ENCODE measurements at places on chromosomes 1 and 21.

DNA sequence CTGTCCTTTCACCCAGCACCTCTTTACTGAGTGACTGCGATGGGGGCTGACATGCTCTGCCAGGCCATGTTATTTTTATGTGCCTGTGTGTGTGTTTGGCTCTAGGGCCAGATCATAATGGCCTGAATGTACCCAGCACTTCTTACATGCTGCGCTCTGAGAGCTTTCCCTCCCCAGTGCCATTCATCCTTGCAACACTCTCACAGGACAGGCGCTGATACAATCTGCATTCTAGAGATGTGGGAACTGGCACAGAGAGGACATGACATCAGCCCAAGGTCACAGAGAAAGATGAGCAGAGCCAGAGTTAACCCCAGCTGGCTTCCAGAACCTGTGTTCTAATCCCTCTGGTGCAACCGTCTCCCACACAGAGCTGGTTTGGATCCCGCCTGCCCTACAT, 54.5 kb downstream of the ARHGEF10L start:
- no peak for DNase-seq

DNA sequence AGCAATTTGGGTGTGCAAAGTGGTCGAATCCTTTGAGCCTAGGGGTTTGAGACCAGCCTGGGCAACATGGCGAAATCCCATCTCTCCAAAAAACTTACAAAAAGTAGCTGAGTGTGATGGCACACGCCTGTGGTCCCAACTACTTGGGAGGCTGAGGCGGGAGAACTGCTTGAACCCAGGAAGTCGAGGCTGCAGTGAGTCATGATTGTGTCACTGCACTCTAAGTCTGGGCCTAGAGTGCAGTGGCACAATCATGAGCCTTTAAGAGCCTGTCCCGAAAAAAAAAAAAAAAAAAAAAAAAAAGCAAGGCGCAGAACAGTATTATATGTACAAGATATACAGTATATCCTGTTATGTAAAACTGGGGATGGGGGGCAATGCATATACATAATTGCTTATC, 25.1 kb upstream of the HTR1D start:
- DNase-seq, result no peak

DNA sequence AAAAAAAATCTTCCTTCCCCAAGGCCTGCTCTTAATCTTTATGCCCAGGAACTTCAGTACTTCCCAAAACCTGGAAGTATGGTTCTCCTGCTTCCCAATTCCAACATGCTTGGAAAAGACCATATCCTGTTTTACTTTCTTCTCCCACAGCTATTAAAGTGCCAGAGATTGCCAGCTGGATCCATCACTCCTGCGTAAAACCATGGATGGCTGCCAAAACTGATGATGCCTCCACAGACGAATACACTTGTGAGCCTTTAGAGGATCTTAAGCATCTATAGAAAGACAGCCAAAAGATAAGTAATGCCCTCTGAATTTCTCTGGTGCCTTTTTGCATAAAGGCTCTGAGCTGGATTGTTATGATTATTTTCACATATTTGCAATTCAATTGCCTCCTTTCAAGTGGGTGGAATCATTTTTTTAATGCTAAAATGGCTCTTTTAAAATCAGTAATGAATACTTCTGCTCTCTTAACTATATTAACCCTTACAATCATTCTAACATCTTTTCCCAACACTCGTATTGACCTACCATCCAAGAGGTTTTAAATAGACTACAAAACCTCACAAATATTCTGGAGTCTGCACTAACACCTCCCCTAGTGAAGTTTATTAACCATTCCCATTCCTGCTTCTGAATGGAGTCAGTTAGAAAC, 1807.8 kb downstream of the BRINP3 start:
- DNase-seq, result no peak

DNA sequence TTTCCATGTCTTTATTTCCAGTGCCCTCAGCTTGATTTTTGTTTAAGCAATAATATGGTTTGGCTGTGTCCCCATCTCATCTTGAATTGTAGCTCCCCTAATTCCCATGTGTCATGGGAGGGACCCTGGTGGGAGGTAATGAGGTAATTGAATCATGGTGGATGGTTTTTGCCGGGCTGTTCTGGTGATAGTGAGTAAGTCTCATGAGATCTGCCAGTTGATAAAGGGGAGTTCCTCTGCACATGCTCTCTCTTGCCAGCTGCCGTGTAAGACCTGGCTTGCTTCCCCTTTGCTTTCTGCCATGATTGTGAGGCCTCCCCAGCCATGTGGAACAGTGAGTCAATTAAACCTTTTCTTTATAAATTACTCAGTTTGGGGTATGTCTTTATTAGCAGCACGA, 559.6 kb upstream of the ADAMTS5 start:
- DNase-seq, result no peak

GRCh38 chr1:47678464-47678980, 240.7 kb downstream of the FOXD2 start:
- DNase-seq, result peak; percentile 6

GRCh38 chr1:19315378-19316198, 3.5 kb downstream of the SLC66A1 start:
- no peak for DNase-seq

GRCh38 chr1:184416481-184416880, 29.7 kb downstream of the C1orf21 start:
- no peak for DNase-seq

GRCh38 chr1:100074604-100075395, 57.9 kb downstream of the SASS6 start:
- no peak for DNase-seq

DNA sequence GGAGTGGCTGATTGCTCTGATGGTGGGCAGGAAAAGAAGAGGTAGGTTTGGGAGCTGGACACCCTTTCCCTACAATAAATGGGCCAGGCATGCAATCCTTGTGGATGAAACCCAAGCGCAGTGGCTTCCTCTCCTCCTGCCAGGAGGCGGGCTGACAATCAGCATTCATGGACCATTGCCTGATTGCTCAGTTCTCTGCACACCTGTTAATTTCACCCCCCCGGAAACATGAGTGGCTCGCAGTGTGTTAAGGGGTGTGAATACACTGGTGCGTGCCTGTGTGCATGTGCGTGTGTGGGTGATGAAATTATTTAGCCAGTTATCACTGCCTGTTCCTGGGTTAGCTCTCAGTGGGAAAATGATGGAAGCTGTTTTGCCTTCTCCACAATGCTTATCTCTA, 310.7 kb downstream of the PCP4 start:
- no peak for DNase-seq

DNA sequence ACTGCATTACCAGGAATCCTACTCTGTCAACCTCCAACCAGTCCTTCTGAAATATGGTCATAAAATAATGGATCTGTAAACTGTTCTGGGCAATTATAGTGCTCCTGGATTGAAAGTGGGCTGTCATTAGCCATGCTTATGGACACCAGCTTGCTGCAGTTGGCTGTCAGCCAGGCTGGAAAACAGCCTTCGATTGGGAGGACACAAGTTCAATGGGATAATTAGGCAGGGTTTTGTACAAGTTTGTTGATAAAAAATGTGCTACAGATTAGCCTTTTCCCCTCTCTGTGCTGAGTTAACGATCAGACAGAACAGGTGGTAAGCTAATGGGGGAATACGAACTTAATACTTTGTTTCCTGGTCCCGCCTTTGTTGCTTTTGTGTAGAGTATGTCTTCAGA, 413.9 kb downstream of the DUSP10 start:
- no peak for DNase-seq

DNA sequence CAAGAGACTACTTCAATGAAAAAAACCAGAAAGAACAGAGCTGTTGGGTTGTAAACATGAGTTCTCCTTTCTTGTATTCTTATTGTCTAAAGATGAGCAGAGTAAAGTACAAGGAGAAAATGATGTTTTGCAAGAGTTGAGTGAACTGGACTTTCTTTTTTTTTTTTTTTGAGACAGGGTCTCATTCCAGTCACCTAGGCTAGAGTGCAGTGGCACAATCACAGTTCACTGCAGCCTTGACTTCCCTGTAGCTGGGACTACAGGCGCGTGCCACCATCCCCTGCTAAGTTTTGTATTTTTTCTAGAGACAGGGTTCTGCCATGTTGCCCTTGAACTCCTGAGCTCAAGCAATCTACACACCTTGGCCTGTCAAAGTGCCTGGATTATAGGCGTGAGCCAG, 7.1 kb upstream of the IVNS1ABP start:
- no peak for DNase-seq

- DNase-seq, result no peak
Observed at GRCh38 chr1:54318246-54318814, 87.9 kb downstream of the SSBP3 start.

GRCh38 chr1:40844887-40845878, 17.0 kb downstream of the CITED4 start:
- DNase-seq, result no peak

DNA sequence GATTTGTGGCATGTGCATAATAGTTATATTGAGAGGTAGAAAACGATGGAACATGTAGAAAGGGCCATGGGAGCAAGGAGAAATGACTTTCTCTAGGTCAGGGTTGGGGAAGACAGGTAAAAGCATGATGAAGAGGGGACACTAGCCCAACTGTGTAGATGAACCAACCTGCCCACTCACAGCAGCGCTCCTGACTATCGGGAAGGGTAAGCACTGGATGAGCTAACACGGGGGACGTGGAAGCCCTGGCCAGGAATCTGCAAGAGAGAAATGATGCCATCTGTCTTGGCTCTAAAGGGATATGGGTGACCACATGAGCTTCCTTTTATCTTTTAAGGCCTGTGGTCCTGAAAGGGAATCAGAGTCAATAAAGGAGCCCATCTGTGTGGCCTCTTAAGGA, 36.2 kb upstream of the TMEM125 start:
- no peak for DNase-seq

DNA sequence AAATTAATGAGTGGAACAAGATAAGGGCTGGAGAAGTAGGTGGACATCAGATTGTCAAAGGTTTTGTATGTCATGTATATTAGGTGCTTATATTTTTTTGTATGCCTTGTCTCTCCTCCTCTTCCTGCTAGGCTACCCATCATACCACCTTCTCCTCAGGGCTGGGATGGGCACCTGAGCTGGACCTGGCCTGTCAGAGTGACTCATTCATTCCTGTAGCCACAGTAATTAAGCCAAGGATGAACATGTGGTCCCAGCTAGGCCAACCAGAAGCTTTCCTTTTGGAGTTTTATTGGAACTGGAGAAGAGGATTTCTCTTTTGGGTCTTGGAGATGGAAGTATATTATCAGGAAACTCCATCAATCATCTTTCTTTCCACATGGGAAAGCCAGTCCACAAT, 21.2 kb downstream of the PTGS2 start:
- DNase-seq, result no peak

DNA sequence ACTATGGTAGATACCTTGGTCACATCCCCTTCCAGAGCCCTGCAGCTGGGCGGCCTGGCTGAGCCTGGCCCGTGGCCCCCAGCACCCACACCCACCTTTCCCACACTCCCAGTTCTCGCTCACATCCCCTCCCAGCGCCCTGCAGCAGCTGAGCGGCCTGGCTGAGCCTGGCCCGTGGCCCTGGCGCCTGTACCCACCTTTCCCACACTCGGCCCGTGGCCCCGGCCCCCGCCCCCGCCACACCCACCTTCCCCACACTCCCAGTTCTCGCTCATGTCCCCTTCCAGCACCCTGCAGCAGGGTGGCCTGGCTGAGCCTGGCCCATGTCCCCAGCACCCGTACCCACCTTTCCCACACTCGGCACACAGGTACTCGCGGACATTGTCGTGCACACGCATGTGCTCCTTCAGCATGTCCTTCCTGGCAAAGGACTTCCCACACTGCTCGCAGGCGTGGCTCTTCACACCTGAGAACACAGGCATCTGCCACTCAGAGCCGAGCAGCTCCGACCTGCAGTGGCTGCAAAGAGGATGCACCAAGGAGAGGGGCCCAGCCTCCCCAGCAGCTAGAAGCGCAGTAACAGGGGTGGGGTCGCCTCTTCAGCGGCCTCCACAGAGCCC, 52.5 kb upstream of the RIPK4 start:
- DNase-seq, result no peak

- DNase-seq, result no peak
Observed at GRCh38 chr1:94079080-94079940, 41.6 kb downstream of the ABCA4 start.

DNA sequence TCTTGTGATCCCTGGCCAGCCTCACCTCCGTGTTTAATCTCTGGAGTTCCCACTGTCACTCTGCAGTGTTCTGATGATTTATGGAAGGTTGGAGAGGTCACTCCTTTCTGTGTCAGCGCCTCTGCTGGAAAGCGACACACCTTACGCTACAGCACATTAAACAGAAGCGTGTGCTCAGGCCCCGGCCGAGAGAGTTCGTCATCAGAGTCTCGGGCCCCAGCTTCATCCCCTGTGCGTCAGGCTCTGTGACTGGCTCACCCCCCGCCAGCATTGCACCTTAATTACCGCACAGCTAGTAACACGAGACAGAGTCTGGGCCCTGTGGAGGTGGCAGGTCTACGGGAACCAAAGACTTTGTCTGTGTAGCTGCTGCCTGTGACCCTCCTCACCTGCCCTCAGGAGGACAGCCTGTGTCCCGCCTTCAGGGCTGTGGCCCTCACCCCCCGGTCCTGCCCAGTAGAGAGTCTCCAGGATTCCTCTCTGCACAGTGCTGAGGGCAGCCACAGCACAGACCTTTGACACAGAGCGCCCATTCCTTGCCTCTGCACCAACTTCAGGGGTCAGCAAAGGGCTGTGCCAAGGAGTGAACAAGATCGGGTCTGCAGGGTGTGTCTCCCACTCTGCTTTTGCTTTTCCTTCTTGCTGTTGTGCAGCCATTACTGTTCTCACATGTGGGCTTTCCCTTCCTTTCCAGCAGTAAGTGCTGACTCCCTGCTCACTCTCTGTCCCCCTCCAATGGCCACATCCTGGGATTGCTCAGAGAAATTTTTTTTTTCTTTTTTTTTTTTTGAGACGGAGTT, 157.6 kb downstream of the PGBD5 start:
- no peak for DNase-seq

DNA sequence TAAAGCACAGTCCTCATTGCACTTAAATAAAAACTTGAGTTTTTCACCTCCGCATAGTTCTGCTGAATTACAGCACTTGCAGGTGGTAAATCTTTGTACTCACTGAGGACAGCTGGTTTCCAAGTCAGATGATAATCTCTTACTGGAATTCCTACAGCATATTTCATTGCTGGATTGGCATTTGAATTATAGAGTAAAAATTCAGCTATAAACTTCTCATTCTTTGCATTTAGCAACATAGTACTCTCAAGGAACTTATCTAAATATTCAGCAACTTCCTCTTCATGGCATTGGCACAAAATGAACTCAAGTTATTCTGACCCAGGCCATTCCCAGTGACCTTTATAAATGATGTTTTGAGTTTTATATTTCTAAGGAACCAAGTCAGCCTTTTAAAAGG, 23.4 kb downstream of the GORAB start:
- DNase-seq, result no peak

DNA sequence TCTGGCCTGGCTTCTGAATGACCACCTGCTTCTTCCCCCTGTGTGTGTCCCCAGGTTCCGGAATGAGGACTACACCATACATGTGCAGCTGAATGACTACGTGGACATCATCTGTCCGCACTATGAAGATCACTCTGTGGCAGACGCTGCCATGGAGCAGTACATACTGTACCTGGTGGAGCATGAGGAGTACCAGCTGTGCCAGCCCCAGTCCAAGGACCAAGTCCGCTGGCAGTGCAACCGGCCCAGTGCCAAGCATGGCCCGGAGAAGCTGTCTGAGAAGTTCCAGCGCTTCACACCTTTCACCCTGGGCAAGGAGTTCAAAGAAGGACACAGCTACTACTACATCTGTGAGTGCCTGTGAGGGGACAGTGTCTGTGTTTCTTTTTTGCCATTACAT, 3.6 kb downstream of the EFNA1 start:
- no peak for DNase-seq

GRCh38 chr1:55197099-55197498, 18.1 kb downstream of the USP24 start:
- DNase-seq, result no peak

- DNase-seq, result no peak
Observed at GRCh38 chr1:244709476-244710368, 56.8 kb downstream of the DESI2 start.
